ENCODE measurements at places on chromosomes 7 and 10. TPM values are rescaled to one million over a fixed set of nuclear protein-coding genes. Genes with fewer than 3 reads are reported as not detected.

DNA sequence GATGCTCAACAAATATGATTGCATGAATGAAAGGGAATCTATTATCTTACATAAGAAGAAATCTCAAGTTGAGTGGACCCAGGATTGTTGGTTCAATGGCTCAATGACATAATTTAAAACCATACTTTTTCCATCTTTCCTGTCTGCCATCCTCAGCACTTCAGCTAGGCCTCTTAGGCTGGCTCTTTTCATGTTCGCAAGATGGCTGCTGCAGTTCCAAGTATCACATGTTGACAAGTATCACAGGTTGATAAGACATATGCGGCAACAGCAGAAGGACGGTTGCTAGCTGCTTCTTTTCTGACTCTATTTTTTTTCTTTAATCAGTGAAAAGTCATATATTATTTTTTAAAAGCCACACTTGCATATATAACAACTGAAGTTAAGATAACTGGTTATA, 79.0 kb upstream of the CDK6 start:
- DNase-seq: no peak

GRCh38 chr7:155824227-155824886, 12.1 kb upstream of the SHH start:
- DNase-seq: no peak

- DNase-seq: no peak
Measured at GRCh38 chr7:44158873-44159631, 17.9 kb upstream of the MYL7 start.

The GHITM gene
- 468 TPM for total RNA-seq

The SPDYE6 gene
- not detected for total RNA-seq

The NODAL gene
- total RNA-seq: 0.16 TPM
